ENCODE measurements at places on chromosomes 2 and 18.

DNA sequence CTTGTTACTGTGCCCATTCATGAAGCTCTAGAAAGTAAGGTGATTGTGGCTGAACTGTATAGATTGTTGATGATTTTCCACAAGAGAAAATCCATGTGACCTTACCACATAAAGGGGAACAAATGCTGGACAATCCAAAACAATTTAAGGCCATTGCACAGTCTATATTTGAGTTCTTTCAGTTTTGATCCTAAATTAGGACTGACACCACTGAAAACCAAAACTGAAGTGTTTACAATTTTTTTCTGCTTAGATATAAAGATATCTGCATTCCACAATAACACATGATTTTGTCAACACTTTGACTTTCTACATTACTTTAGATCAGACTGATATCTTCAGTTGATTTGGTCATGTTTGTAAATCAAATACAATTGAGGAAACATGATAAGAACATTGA, 123.6 kb upstream of the SLC38A11 start:
- DNase-seq: no peak

GRCh38 chr2:212237350-212238095, 301.1 kb downstream of the ERBB4 start:
- no peak for DNase-seq

- DNase-seq: no peak
These were observed 248.9 kb upstream of the RBBP8 start for GRCh38 chr18:22684268-22684667.

DNA sequence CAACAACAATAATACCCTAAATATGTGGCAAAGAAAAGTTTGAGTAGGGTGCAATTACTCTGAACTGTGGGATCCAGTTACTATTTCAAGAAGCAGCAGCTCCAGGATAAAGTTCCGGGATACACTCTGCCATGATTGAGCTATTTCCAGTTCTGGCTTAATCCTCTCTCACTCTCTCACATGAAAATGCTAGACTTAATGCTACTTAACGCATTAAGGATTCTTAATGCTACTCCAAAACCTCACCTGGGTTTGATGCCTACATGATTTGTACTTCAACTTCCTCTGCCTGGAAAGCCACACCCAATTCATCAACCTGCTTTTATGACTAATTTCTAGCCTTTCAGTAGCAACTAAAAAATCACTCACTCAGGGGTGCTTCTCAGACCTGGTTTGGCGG, 151.1 kb upstream of the HNMT start:
- no peak for DNase-seq

DNA sequence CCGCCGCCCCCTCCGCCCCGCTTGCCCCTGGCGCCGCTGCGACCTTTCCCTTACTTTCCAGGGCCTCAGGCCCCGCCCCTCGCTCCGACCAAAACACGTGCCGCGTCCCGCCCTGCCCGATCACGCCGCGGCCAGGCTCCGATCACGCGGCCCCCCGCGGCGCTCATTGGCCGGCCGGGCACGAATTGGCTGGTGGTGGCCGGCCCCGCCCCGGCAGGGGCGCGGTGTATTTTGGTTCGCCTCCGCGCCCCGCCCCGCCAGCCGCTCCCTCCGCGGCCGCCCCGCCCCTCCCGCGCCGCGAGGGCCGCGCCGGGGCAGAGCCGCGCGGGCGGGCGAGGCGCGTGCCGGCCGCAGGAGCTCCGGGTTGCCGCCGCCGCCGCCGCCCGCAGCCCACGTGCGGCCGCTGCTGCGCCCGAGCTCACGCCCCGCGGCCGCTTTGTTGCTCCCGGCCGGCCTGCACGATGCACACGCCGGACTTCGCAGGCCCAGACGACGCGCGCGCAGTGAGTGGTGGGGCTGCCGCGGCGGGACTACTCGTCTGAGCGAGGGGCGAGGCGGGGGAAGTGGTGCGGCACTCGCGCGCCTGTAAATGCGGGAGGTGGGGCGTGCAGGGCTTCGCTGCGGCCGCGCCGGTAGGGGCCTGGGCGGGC, at the start of gene KLF11:
KLF11 (plus strand) TSS at position 295 of the 650 bp plus-strand sequence; CDS start at position 462, 167 bp downstream.
- peak; percentile 87 for DNase-seq

DNA sequence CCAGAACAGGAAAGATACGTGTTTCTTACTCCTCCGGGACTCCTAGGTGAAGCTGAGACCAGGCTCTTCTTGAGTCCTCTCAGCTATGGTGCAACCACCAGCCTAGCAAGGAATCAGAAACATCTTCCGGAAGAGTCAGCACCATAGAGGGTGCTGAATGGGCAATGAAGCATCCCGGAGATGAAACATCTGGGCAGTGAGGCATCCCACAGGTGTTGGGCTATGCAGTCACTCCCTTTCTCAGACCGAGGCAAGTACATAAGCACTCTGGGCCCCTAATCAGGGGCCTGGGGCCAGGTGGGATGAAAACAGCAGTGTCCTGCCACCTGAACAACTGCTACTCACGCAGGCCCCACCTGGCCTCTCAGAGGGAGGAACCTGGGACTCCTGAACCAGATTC, 1.4 kb upstream of the CAPN10 start:
- DNase-seq: no peak

GRCh38 chr2:182717816-182718215, 1.8 kb downstream of the DNAJC10 start:
- DNase-seq: no peak

DNA sequence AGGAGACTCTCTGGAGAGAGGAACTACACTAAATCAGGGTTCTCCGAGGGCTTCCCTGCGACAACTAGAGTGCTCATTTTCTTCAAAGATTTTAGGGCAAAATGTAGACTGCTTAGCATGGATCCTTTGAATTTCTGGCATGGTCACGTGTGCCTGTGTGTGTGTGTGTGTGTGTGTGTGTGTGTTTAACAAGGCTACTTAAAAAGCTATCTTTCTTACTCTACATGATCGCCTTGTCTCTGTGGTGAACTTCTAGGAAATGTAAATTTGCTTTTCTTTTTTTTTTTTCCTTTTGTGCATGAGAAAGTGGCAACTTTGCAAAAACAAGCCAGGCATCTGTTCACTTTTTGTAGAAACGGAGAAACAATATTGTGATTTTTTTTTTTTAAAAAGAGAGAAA, 43.9 kb downstream of the SOX11 start:
- no peak for DNase-seq

DNA sequence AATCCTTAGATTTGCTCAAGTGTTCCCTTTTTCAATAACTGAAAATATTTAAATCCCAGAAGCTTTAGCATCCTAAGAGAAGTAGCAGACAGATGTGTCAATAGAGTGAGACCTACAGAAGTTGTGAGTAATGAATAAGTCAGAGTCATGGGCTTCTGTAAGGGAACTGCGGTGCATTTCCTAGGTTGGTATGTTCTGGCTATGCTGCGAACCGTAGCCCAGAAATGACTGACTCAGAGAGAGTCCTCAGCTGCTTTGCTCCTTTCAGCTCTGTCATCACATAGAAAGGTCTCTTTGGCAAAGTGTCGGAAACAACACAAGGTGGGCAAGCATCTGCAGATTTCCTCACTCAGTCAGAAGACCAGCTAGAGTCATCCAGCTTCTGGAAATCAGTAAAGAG, 297.1 kb downstream of the ARHGAP15 start:
- DNase-seq: no peak

DNA sequence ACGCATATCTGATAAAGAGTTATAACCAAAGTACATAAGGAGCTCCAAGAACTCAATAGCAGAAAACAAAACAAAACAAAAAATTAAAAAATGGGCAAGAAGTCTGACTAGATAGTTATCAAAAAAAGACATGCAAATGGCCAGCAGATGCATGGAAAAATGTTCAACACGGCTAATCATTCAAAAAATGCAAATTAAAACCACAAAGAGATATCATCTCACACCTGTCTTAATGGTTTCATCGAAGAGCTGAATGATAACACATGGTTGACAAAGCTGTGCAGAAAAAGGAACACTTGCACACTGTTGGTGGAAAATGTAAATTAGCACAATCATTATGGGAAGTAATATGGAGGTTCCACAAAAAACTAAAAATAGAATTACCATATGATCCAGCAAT, 751.3 kb upstream of the POU3F3 start:
- no peak for DNase-seq

- no peak for DNase-seq
These were observed 22.6 kb upstream of the BCL2 start for GRCh38 chr18:63342206-63342605.

DNA sequence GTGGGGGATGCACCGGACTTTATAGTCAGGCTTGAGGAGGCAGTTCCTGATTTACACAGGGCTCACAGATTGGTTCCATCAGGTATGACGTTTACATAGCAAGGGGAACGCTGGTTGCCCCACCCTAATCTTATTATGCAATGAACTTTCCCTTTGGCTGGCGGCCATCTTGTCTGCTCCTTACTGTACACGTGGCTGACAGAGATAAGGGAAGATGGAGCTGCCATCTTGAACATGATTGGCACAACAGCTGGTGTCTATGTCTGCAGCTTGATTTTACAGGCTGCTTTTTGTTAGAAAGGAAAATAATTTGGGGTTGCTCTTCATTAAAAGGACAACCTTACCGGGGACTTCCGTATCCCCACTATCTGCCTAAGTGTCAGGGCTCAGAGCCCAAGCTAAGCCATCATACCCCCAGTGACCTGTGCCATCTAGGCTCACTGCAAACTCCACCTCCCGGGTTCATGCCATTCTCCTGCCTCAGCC, 33.5 kb upstream of the ATG16L1 start:
- DNase-seq: no peak

DNA sequence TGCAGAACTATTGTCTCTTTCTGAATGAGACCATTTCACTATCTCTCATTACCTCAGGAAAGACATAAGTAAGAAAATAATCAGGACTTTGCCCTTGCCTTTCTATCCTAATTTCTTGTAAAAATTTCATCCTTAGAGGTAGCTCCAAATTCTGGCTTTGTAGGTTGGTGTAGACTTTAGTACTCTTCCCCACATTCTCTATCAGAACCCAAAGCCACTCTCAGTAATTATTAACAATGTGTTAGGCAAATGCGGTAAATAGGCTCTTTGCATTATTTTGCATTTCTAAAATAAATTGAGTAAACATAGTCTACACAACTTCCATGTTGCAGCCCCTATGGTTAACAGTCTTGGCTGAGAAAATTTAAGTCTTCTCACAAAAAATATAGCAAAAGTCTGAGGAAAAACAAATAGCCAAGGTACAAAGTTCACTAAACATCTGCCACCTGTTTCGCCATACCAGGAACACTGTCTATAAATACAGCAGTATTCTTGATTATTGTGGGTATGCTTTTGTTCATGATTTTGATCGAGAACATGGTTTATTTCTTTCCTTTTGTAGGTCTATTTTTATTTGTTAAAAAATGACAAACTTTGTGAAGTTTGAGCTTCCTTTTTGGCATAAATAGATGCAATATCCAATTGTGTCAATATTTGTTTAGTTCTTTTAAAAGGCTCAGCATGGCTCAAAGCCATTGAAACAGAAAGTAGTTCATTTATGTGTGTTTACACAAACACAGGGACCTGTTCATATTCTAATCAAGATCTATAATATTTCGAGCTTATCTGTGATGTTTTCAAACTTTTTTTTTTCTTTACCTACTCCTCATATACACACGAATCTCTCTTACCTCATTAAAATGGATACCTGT, 1061.5 kb downstream of the CNTNAP5 start:
- DNase-seq: no peak

- no peak for DNase-seq
These were observed at the start of gene CDK15 for GRCh38 chr2:201806442-201807170. CDK15 (plus strand) TSS chr2:201806537; CDS start chr2:201806665, 128 bp downstream.

DNA sequence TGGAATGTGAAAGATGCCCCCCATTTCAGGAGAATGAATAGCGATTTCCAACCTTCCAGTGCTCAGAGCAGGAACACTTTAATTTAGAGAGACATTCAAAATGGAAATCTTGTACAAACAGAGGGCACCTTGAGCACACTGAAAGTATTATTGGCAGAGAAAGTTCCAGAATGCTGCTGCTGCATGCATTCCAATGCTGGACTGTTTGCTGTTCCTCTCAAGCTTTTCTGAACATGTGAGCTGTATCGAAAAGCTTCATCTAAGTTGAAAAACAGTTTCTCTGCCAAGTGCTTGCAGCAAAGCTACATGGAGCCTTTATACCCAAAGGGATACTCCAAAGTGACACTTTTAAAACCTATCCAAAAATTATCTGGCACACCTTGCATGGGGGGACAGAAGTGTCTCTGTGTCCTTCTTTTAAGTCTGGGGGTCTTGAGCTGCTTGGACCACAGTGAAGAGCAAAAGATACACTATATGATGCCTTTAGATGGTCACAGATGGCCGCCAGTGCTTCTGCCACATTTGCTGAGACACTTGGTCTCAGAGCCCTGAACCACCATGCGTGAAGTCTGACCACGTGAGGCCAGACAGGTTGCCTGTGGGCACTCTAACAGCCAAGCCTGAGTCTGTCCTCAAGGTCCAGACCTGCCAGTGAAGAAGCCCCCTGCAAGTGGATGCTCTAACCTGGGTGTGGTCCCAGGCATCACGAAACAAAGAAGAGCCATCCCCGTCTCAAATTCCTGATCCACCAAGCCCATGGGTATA, 18.8 kb downstream of the UXS1 start:
- no peak for DNase-seq

DNA sequence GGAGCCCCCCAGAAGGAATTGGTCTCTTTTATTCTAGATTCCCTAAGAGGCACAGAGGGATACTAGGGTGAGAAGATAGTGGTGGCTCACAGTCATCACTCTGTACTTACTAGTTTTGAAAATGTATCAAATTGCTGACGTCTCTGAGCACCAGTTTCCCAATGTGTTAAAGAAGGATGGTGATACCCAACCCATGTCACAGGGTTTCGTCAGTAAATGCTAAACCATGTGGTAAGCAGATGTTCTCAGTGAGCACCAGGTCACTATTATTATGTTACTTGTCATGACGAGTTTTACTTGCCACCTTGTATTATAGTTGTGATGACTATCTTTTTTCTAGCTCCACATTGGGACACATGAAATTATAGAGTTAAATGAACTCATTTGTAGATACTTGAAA, 54.7 kb downstream of the NEDD4L start:
- DNase-seq: no peak

GRCh38 chr2:224220586-224221255, 181.2 kb downstream of the FAM124B start:
- no peak for DNase-seq

GRCh38 chr18:50847192-50847591, 27.4 kb upstream of the MRO start:
- DNase-seq: no peak

DNA sequence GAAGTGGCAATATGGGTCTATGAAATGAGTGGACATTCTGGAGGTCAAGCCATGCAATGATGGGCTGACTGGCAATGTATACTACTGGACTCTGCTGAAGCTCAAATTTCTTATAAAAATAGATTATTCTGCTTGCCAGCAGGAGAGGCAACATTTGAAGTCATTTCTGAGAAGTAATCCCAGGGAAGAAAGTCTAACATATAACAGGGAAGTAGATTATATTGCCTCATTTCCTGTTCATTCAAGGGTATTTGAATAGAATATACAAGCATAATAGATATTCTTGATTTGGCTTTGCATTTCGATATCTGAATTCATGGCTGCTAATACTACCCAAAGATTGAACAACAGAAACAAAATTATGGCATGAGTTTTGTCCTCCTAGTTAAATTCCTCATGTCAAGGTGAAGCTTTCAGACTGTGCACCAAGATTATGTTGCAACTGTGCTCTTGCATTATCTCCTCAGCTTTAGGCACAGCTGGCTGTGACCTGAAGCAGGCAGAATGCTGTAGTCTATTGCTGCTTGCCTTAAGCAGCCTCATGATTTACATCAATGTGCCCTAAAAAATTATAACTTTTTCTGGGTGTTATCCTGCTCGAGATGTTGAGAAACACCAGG, 13.3 kb upstream of the TMX3 start:
- DNase-seq: no peak

GRCh38 chr18:3061581-3062312, 48.8 kb upstream of the LPIN2 start:
- DNase-seq: no peak
